Memory B cell (primary cell): ENCODE measurements at places on chromosomes 2 and 18.

DNA sequence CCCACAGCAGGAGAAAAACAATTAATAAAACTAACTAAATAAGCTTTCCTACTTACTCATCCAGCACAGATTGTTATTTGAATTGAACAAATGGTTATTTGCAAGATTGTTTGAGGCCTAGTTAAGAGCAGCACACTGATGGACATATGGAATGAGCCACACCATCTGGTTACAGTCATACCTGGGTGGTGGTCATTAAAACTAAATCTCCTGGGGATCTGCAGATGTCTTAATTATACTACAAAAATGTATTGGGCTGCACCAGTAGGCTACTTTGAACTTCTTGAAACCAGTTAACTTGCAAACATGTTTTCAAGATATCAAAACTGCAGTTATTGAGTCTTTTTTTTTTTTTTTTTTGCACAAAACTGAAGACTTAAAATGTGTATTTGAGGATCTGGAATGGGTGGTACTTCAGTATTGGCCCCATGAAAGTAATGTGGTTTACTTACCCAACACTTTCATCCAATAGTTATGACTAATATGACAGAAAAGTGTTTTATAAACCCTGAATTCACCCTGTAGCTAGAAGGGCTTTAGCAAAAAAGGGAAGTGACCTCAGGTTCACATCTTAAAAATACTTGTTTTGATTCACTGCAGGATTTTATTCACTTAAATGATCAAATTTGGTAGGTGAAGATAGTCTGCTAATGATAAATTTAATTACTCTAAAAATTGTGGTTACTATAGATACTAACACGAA is 10.8 kb downstream of the AGFG1 start:
- no peak for DNase-seq

DNA sequence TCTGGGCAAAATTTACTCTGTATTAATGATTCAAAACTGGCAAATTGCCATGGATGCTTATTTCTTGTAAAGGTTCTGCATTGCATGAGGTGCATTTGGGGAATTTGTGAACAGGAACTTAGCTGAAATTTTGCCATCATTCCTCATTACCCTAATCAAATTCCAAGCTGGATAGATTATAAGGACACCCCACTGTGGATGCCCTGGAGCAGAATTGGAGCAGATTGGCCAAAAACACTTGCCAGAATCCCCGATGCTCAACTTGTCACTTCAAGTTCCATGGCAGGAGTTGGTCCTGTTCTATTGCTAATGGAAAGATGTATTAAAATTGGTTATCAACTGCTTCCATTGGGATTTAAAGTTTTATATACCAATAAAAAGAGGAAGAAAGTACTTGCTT is 237.9 kb downstream of the CCDC102B start:
- DNase-seq = no peak

DNA sequence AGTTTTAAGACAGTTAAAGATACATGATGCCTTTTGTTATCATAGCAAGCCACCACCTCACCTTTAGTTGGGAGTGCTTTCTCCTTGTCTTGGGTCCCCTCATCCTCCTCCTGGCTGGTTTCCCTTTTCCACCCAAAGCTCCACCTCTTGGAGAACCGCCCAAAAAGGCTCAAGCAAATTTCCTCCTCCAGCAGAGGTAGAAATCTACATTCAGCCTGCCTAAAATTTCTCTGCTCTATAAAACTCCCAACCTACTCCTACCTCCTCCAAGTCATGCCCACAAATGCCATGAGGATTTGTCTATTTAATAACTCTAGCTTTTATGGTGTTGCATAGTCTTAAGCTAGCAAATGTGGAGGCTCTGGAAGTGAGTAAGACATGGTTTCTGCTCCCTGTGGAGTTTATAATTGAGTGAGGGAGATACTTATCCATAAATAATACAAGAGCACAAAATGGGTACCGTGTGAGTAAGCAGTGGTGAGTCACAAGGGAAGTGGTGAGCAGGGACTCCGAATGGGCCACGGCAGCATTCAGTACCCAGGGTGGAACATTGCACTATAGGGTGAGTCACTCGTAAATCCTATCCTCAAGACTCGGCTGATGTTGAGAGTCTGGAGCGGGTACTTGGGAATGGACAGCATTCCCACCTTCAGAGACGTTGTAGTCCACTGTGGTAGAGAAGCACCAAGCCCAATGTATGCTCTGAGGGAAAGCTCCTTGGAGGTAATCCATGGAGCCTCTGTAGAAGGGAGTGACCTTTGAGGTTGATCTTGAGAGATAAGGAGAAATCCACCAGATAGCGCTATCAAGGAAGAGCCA is 146.3 kb downstream of the RTN4 start:
- no peak for DNase-seq

- no peak for DNase-seq
These were observed 78.9 kb downstream of the NRXN1 start for GRCh38 chr2:50953021-50953420.

DNA sequence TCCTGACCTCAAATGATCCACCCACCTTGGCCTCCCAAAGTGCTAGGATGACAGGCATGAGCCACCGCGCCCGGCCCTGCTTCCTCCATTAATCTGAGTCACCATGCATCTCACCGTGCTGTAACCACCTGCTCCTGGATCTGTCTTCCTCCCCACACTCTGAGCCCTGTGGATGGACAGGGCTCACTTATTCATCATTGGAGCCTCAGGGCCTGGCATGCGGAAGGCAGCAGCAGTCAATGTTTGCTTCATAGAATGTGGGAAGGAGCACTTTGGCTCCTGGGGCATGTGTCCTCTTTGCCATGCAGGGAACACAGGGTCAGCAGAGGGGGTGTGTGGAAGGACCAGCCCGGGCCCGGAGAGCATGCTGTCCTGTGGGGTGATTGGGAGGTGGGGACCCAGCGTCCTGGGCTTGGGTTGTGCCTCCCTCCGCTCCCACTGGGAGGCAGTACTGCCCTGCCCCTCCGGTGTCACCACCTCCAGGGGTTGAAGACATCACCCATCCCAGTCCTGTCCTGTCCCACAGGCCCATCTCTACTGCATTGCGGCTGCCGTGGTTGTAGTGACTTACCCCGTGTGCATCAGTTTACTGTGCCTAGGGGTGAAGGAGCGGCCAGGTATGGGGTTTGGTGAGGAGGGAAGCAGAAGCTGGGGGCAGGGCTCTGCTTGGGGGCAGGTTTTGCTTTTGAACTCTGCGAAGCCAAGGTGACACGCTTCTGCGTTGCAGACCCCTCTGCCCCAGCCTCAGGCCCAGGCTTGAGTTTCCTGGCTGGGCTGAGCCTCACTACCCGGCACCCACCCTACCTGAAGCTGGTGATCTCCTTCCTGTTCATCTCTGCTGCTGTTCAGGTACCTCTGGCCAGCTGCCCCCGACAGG is 11.5 kb downstream of the MFSD2B start:
- DNase-seq = no peak

DNA sequence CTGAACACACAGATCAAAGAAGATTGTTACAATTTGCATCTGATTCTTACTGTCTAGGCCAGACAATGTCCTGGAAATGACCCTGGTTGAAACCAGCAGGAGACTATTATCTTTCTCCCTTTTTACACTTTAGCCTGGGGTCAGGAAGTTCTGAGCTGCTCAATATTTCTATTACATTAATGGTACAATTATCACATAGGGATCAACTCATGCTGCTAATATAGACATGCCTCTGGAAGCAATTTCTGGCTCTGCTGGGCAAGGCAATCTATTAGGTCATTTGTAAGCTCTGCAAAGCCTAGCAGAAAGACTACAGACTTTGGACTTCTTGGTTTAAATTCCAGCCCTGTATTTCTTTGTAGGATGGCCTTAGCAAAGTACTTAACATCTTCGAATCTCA is 205.3 kb downstream of the LRP1B start:
- no peak for DNase-seq

- no peak for DNase-seq
These were observed 248.6 kb downstream of the NR4A2 start for GRCh38 chr2:156083763-156084493.

- DNase-seq = no peak
These were observed 94.3 kb downstream of the HDAC4 start for GRCh38 chr2:239306274-239307220.

DNA sequence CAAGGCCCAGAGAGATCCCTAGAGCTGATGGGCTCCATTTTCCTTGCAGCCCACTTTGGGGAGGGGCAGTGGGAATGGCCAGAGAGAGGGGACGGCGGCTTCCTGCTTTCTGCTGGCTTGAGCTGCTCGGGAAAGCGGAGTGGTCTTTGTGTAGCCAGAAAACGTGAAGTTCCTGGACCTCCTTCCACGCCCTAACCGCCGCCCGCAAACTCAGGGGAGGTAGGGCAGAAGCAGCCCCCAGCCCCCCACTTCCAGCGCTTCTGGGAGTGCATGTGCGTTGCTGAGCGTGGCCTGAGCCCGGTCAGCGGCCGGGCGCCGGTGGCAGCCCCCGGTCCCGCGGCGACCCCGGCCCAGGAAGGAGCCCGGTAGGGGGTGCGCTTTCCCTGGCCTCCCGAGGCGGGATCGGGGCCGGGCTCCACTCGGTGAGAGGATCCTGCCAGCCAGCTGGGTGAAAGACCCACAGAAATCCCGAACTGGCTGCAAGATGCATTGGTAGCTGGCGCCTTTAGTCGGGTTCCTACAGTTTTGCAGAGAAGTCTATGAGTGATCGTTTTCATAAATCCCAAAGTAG is 25.3 kb upstream of the BOD1L2 start:
- no peak for DNase-seq

- no peak for DNase-seq
These were observed 49.7 kb downstream of the GLI2 start for GRCh38 chr2:120785228-120785966.

- DNase-seq = no peak
These were observed 309.9 kb downstream of the PIEZO2 start for GRCh38 chr18:10839421-10839820.

DNA sequence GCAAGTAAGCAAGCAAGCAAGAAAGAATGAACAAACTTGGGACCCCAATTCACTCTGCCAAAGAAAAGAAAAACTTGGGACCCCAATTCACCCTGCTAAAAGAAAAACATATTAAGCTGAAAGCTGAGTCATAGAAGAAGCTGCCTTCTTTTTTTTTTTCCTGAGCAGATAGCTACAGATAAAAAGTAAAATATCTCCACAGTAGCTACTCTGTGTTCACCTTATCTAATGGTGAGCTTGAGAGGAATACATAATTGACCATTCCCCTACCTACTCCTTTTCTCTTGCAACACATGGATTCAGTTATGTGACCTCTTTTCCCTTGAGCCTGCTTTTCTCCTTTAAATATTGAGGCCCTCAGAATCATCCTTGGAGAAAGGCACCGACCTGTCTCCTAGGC is 63.0 kb downstream of the MCFD2 start:
- no peak for DNase-seq
